Glutamatergic neuron (in vitro differentiated cells): ENCODE measurements at places on chromosomes 2 and 18. TPM values are rescaled to one million over a fixed set of nuclear protein-coding genes. Genes with fewer than 3 reads are reported as not detected.

- no peaks in the 10 kb centered on the region for H3K36me3 ChIP-seq
- peaks cover 15% of the 10 kb centered on the region for H3K4me1 ChIP-seq
- DNase-seq: no peak
- no peak overlapping the region for H3K4me3 ChIP-seq
- H3K27ac ChIP-seq: no peak overlapping the region
These were observed 92.1 kb downstream of the SH3BP4 start for GRCh38 chr2:235043762-235044500.

DNA sequence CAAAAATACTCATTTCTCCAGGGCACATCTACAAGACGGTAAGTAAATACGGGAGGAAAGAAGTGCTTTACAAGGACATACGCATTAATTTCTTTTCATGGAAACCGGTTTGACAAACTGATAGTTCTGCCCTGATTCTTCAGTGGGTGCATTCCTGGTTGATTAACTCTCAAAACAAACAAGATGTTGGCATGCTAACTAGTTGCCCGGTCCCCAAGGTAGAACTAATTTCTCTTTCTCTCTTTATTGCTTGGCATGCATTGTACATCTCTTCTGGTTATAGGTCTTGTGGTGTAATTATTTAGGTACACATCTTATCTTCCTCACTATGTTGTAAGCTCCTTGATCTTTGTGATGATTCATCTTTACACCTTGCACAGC lies 46.9 kb upstream of the SPATS2L start:
- no peaks in the 10 kb centered on the region for H3K36me3 ChIP-seq
- H3K27ac ChIP-seq: no peak overlapping the region
- H3K27me3 ChIP-seq: no peaks in the 10 kb centered on the region
- no peak overlapping the region for H3K4me3 ChIP-seq

DNA sequence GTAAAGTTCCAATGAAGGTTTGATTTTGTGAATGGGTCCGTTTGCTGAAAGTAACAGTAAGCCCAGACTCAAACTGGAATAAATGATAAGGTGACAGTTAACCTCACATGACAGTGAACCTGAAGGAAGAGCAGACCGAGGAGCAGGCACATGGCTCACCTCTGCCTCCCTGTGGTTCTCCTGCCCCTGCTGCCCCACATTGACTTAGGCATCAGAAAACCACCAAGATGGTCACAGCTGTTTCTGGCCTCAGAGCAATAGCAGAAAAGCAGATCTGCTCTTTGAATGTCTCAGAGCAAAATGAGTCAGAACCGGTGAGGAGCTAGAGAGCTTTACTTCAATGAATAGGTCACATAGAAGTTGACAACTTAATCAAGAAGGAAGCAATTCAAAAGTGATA lies 487.6 kb downstream of the METTL4 start:
- H3K4me1 ChIP-seq: peaks cover 6% of the 10 kb centered on the region
- no peaks in the 10 kb centered on the region for H3K27me3 ChIP-seq
- no peak for DNase-seq
- H3K27ac ChIP-seq: no peak overlapping the region

GRCh38 chr2:83191316-83191715 lies 1267.8 kb downstream of the SUCLG1 start:
- no peaks in the 10 kb centered on the region for H3K4me1 ChIP-seq
- no peaks in the 10 kb centered on the region for H3K36me3 ChIP-seq
- no peak overlapping the region for H3K27ac ChIP-seq
- no peak for DNase-seq
- no peaks in the 10 kb centered on the region for H3K27me3 ChIP-seq

DNA sequence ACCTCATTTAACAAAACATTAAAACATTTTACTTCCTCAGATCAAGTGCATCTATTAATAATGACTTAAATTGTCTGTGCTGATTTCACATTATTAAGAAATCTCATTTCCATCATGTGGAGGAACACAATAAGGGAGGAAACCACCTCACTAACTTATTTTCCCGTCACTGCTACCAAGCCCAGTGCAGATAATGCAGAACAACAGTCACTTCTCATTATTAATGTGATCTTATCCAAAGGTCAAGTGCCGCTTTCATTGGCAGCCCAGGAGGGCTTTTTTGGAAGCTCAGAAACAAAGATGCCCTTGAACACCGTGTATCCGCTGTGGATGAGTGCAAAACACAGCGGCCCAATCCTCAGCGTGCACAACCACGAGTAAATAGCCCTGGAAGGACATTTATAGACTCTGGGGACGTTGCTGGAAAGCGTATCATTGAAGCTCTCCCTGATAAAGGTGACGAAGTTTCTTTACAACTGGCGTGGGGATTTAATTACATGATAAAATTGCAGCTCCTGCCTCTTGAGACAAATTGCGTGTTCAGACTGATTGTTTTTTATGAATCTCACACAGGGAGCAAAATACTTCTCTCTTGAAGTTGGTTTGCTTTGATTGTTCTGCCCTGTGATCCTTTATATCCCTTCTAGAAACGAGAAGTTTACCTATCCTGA lies 13.2 kb downstream of the ASB18 start:
- H3K27me3 ChIP-seq: no peaks in the 10 kb centered on the region
- H3K4me1 ChIP-seq: no peaks in the 10 kb centered on the region
- no peak overlapping the region for H3K4me3 ChIP-seq
- no peaks in the 10 kb centered on the region for H3K36me3 ChIP-seq
- DNase-seq: no peak

- no peaks in the 10 kb centered on the region for H3K36me3 ChIP-seq
- peaks cover 8% of the 10 kb centered on the region for H3K27me3 ChIP-seq
- no peak for DNase-seq
- no peak overlapping the region for H3K27ac ChIP-seq
- H3K4me1 ChIP-seq: peaks cover 1% of the 10 kb centered on the region
- no peak overlapping the region for H3K4me3 ChIP-seq
These were observed 539.4 kb upstream of the TNP1 start for GRCh38 chr2:217399291-217399690.

GRCh38 chr18:78113136-78113939 lies 863.7 kb downstream of the GALR1 start:
- H3K36me3 ChIP-seq: no peaks in the 10 kb centered on the region
- no peak for DNase-seq
- H3K27me3 ChIP-seq: peaks cover 2% of the 10 kb centered on the region
- no peak overlapping the region for H3K27ac ChIP-seq
- no peaks in the 10 kb centered on the region for H3K4me1 ChIP-seq
- H3K4me3 ChIP-seq: no peak overlapping the region

DNA sequence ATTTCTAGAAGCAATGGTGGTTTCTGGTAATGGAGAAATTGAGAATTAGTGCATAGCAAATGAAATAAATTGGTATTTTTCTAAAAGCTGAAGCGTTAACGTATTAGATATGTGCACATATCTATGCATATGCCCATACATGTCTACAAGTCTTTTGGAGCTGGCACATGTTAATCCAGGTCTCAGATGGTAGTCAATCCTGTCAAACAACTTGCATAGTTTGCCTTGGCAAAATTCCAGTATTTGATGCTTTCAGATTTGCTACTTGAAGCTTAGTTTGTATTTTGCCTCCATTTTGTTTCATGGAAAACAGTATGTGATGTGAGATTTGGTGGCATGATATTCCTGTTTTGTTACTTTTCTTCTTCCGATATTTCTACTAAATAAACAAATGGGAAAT lies 304.6 kb downstream of the PARD3B start:
- DNase-seq: no peak
- no peak overlapping the region for H3K4me3 ChIP-seq
- H3K36me3 ChIP-seq: no peaks in the 10 kb centered on the region

DNA sequence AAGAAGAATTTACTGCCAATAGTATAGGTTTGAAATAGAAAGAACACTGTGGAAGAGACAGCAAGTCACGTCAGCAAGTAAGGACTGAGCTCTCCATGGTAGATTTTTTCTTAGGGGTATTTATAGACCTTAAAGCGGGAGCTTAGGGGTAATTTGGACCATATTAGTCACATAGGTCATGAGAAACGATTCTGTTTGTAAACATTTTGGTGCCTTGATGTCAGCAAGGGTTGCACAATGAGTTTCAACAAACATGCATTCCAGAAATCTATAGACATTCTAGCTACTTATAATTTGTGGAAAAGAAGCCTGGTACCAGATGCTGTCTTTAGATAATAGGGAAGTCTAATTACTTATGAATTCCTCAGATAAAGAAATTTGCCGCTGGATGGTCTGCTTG lies 624.7 kb downstream of the TDRD15 start:
- no peak for DNase-seq
- H3K4me1 ChIP-seq: no peaks in the 10 kb centered on the region

- H3K4me3 ChIP-seq: no peak overlapping the region
- H3K27me3 ChIP-seq: no peaks in the 10 kb centered on the region
- peaks cover 14% of the 10 kb centered on the region for H3K36me3 ChIP-seq
- H3K4me1 ChIP-seq: peaks cover 9% of the 10 kb centered on the region
- H3K27ac ChIP-seq: no peak overlapping the region
These were observed 6.3 kb upstream of the ASB1 start for GRCh38 chr2:238420442-238420841.

GRCh38 chr2:157692768-157693167 lies 64.1 kb upstream of the ACVR1C start:
- DNase-seq: no peak
- H3K4me3 ChIP-seq: no peak overlapping the region
- peaks cover 4% of the 10 kb centered on the region for H3K36me3 ChIP-seq
- peaks cover 4% of the 10 kb centered on the region for H3K4me1 ChIP-seq

- no peak overlapping the region for H3K4me3 ChIP-seq
- peaks cover 4% of the 10 kb centered on the region for H3K36me3 ChIP-seq
- no peaks in the 10 kb centered on the region for H3K27me3 ChIP-seq
- no peaks in the 10 kb centered on the region for H3K4me1 ChIP-seq
These were observed 19.8 kb downstream of the ABHD3 start for GRCh38 chr18:21684731-21685130.

- peak overlapping the region; percentile 69 for H3K4me3 ChIP-seq
- no peak overlapping the region for H3K27ac ChIP-seq
- H3K36me3 ChIP-seq: no peaks in the 10 kb centered on the region
- peak; percentile 40 for DNase-seq
- H3K27me3 ChIP-seq: peaks cover 63% of the 10 kb centered on the region
- peaks cover 30% of the 10 kb centered on the region for H3K4me1 ChIP-seq
These were observed 2.5 kb downstream of the DLX1 start for GRCh38 chr2:172087780-172088244.

- H3K27ac ChIP-seq: no peak overlapping the region
- H3K27me3 ChIP-seq: peaks cover 10% of the 10 kb centered on the region
- peaks cover 12% of the 10 kb centered on the region for H3K4me1 ChIP-seq
- no peak overlapping the region for H3K4me3 ChIP-seq
- H3K36me3 ChIP-seq: no peaks in the 10 kb centered on the region
- no peak for DNase-seq
These were observed 6.9 kb downstream of the INHA start for GRCh38 chr2:219578811-219579613.

GRCh38 chr2:188091220-188091619 lies 200.5 kb upstream of the GULP1 start:
- H3K27ac ChIP-seq: no peak overlapping the region
- DNase-seq: no peak
- H3K4me3 ChIP-seq: no peak overlapping the region
- no peaks in the 10 kb centered on the region for H3K4me1 ChIP-seq

- H3K4me3 ChIP-seq: no peak overlapping the region
- peaks cover 9% of the 10 kb centered on the region for H3K36me3 ChIP-seq
- H3K27me3 ChIP-seq: peaks cover 2% of the 10 kb centered on the region
- DNase-seq: no peak
These were observed 221.3 kb downstream of the BCL2 start for GRCh38 chr18:63098018-63098981.

GRCh38 chr2:144099780-144100377 lies 420.0 kb downstream of the ZEB2 start:
- no peak for DNase-seq
- H3K4me1 ChIP-seq: no peaks in the 10 kb centered on the region
- no peak overlapping the region for H3K27ac ChIP-seq
- H3K36me3 ChIP-seq: peaks cover 4% of the 10 kb centered on the region

DNA sequence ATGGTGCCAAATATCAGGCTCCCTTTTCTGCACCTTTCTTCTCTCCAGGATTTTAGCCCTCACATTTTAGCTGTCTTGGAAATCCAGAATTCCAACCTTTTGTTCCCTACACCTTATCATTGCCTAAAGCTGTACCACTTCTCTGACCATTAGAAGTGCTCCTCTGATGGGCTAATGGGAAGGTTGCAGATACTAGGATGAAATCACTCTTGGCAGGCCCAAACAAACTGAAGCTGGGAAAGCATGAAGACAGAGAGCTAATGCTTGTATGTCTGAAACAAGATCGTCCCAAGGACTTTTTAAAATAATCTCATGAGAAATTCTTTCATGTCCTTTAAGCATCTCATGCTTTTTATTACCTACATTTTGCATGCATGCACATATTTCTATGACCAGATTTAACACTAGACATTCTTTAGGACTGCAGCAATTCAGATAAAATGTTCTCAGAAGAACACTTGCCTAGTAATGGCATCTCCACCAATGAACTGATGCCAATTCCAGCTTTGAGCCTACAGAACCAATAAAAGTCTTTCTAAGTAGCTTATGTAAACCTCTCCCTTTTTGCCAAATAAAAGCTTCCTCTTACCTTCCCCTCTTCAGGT lies 98.4 kb upstream of the OSR1 start:
- H3K4me1 ChIP-seq: peaks cover 9% of the 10 kb centered on the region
- H3K4me3 ChIP-seq: no peak overlapping the region
- DNase-seq: no peak
- H3K27me3 ChIP-seq: peaks cover 1% of the 10 kb centered on the region
- no peaks in the 10 kb centered on the region for H3K36me3 ChIP-seq
- no peak overlapping the region for H3K27ac ChIP-seq

- H3K36me3 ChIP-seq: peaks cover 3% of the 10 kb centered on the region
- no peaks in the 10 kb centered on the region for H3K4me1 ChIP-seq
- H3K27ac ChIP-seq: no peak overlapping the region
- H3K27me3 ChIP-seq: no peaks in the 10 kb centered on the region
These were observed 138.6 kb upstream of the ZC3H15 start for GRCh38 chr2:186347472-186347871.

- H3K27me3 ChIP-seq: peaks cover 2% of the 10 kb centered on the region
- no peak overlapping the region for H3K4me3 ChIP-seq
- H3K27ac ChIP-seq: no peak overlapping the region
- H3K36me3 ChIP-seq: no peaks in the 10 kb centered on the region
- H3K4me1 ChIP-seq: peaks cover 3% of the 10 kb centered on the region
- DNase-seq: no peak
These were observed 225.0 kb upstream of the HS6ST1 start for GRCh38 chr2:128543646-128544045.

QPCT gene
- total RNA-seq: 7.4 TPM

GPBAR1 gene
- total RNA-seq: 1.6 TPM

SMIM21 gene
- not detected for total RNA-seq

BOLL gene
- not detected for total RNA-seq

IL1RL1 gene
- not detected for total RNA-seq

GAL3ST2 gene
- total RNA-seq: 0.42 TPM

UGT1A8 gene
- total RNA-seq: not detected

RAD51AP2 gene
- total RNA-seq: not detected
